ENCODE measurements at places on chromosomes 5 and 9.

- peak; percentile 61 for DNase-seq
These were observed 49.9 kb upstream of the JAK2 start for GRCh38 chr9:4935001-4935672.

DNA sequence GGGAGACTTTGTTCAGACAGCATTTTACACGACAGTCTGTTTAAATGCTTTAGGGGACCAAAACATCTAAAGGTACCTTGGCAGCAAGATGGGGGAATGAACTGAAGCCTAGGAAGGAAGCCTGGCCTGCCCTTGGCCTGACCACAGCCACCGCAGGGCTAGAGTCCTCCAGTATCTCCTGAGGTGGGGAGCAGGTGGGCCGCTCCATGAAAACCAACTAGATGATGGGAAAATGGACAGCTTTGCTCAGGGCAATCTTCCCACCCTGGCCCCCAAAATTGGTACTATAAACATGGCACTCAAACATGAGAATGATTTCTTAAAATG is 153.3 kb downstream of the AUH start:
- DNase-seq, result no peak

GRCh38 chr9:14749741-14750211 is 27.2 kb upstream of the CER1 start:
- DNase-seq, result no peak

DNA sequence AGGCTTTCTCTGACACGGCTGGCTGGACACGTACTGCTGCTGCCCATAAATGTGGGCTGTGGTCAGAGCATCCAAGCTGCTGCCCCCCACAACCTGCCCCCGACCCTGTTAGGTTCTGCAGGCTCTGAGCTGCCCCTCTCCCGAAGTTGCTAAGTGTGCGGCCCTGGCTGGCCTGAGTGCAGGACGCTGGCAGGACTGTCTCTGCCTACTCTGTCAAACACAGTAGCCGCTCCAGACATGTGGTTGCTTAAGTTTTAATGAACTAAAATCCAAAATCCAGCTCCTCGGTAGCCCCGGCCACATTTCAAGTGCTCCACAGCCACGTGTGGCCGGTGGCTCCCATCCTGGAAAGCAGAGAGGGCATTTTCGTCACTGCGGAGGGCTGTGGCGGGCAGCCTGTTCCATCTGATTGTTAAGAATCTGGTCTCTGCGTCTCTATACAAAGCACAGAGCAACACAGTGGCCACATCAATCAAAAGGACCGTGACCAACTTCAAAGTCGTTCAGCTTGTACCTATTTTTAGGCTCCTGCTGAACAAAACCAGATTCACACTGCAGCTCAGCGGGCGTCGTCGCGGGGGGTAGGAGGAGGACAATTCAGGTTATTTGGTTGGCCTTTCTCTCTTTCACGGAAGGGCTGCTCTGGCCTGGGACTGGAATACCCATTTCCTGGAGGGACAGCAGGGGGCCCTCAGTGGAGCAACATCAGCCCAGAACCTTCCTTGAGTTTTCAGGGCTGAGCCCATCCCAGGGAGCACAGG is 68.9 kb downstream of the PTCH1 start:
- no peak for DNase-seq

DNA sequence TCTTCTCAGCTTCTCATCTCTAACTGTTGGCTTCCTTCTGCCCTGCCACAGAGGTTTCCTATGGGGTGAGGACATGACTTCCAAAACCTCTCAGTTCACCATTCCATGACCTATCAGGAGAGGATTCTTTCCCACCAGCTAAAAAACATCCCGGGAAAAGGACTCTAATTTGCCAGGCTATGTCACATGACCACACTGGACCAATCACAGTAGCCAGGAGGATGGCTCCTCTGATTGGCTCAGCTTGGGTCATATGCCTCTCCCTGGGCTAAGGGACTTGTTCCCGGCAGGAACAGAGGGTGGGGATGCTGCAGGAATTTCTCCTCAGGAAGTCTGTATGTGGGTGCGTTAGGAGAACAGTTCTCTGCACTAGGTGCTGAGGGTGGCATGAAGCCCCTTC is 40.3 kb upstream of the XPA start:
- DNase-seq, result no peak

- DNase-seq, result no peak
These were observed 274.4 kb downstream of the KCNN2 start for GRCh38 chr5:114636271-114636670.

DNA sequence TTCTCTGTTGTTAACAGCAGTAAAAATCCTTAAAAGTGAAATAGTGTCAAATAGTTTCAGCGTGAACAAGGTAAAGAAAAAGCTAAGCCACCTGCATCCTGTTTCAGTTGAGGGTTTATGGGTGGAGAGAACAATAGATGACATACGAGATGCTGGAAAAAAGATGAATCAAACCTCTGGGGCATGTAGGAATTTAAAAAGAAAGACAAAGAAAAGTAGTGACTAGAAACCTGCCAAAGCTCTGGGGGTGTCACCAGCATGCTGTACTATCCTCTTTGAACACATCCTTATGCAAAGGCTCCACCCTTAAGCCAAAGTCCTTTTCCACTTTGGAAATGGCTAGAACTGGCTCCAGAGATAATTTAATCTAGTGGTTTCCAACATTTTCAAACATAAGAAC is 22.2 kb downstream of the SCAI start:
- DNase-seq, result no peak

DNA sequence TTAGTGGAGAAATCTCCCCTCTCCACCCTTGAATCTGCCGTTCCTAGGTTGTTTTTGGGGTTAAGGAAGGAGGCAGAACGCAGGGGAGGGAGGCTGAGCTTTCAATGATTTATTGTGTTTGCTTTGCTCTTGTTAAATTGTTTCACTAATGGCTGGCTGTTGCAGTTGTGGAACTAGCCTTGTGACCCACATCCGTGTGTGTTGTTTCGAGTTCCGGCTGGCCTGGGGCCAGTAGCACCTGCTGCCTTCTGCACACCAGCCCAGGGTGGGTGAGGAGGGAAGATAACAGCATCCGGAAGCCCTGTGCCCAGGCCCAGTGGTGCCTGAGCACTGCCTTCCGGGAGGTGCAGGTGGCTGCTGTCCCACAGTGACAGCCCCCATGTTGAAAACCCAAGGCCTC is 3.6 kb downstream of the ERGIC1 start:
- DNase-seq, result peak; percentile 77
